ENCODE measurements at places on chromosomes 2 and 18.
A peak's percentile ranks its signal among the peaks of the same experiment; 100 is the strongest.

GRCh38 chr18:32714571-32715148 is 58.2 kb downstream of the KLHL14 start:
- no peak for DNase-seq

DNA sequence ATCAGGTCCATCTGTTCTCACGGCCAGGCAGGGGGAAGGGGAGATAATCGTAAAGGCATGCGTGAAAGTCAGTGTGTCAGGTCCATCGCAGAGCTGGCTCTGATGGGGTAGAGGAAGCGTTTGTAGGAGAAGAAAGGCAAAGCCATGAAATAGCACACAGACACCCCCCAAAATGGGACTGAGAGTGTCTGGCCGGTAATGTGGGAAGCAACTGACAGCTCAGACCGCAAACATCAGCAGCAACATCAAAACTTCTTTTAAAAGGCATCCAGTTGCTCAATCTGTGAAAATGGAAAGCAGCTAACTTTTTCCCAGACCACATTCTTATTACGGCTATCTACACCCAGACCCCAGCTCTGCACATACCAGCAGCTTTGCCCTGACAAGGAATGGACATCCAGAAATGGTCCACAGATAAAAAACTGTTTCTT is 232.6 kb downstream of the EN1 start:
- no peak for DNase-seq

- DNase-seq: no peak
Measured at GRCh38 chr2:1541819-1542475, 128.7 kb downstream of the TPO start.

DNA sequence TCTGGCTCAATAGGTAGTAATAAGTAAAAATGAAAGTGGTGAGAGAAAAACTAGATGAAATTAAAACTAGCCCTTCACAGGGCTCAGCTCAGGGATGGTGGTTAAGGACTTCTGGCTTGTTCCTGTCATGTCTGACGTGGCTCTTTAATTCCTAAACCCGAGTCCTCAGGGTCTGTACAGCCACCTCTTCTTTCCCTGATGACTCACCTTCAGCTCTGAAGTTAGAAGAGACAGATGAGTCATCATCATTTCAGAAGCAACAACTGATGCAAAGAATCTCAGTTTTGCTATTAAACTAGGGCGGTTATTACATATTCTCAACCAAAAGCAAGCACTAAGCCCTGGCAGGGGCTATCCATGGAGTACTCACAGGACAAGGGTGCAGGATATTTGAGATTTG is 24.0 kb upstream of the ITGB6 start:
- DNase-seq: no peak

GRCh38 chr2:162149940-162150339 is 2.1 kb downstream of the GCG start:
- no peak for DNase-seq

DNA sequence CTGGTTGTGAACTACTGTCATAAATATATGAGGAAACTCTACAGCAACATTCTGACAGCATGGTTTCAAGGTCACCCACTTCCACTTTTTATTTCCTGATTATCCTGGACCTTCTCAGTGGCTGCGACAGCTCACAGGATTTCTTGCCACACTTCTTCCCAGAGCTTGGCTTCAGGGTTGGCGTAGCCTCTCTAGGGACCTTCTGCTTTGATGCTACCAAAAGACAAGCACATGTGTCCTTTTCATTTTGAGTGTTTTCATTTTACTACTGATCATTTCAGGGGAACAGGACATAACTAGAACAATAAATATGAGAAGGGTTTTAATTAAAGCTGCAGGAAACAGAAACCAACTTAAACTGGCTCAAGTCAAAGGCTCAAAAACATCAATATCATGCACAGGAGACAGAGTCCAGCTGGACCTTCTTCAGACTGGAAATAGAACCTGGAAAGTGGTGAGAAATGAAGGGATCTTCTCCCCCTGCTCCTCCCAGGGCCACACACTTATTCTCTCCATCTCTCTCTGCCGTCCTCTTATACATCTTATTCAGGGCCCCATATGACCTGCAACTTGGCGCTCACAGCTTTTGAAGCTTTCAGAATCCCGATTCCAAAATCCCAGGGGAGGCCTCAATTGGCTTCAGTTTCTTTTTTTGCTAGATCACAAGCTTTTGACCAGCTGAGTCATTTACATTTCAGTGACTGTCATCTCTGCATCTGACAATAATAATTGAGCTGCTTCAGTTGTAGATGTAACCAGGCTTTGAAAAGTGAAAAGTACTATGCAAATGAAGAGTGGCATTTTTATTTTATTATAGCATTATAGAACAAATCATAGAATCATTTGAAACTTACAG is 9.7 kb downstream of the VIT start:
- DNase-seq: no peak

DNA sequence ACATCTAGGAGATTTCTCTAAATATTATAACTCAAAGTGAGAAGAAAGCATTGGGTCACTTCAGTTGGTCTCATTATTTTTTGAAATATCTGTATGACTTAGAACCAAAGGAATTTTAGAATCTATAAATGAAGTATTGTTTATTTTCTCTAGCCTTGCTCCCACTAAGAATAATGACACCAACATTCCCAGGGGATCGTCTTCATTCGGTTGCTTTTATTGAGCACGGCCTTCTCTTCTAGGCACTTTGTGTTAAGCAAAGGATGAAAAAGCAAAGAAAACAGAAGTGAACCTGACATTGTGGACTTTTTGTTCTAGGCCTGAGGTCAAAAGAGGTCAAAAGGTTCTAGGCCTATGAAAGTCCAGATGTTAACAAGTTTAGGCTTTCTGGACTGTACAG is 231.9 kb downstream of the GALR1 start:
- DNase-seq: no peak

GRCh38 chr18:57660961-57661360 is 39.3 kb upstream of the NARS1 start:
- DNase-seq: no peak

DNA sequence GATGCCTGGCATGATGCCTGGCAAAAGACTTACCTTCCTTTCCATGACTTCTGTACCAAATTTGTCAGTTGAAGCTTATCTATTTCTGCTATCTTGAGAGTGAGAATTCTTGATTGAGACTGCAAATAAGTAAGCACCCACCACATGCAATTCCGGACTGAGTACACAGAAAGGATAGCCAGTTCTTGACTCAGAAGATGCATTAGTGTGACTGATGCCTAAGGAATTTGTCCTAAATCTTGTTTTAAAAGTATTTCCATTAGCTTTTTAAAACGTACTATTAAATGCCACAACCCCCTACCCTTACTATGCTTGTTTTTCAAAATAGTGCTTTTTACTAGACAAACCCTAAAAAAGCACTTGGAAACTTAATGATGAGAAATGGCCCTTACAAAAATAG is 545 bp downstream of the MPP4 start:
- DNase-seq: no peak

DNA sequence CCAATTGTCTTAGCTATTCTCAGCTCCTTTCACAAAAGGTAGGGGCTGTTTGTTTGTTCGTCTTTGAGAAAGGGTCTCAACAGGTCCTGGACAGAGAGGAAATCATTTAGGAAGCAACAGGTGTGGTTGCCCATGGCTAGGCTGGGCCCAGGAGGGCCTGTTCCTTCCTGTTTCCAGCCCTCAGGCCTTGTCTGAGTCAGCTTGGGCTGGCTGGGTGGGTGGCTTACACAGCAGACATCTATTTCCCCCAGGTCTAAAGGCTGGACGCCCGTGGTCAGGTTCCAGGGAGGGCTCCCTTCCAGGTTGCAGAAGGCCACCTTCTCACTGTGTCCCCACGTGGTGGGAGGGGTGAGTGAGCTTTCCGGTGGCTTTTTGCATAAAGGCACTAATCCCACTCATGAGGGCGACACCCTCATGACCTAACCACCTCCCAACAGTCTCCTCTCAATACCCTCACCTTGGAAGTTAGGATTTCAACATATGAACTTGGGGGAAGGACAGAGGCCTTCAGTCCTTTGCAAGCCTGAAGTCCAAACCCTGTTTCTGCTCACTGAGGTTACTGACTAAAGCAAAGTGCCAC is 45.5 kb downstream of the ARHGEF4 start:
- DNase-seq: no peak

- DNase-seq: no peak
Measured at GRCh38 chr2:239295377-239296019, 105.3 kb downstream of the HDAC4 start.

DNA sequence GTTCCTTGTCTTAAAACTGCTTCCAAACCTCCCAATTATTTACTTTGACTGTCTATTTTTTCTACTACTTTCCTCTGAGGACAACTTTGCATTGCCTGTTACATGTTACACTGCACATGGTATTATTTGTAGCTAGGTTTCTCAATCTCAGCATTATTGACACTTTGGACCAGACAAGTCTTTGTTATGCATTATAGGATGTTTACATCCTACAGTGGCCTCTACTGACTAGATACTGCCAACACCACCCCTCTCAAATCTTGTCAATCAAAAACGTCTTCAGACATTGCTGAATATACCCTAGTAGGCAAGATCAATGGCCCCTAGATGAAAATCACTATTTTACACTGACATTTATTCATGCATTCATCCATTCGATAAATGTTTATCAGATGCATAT is 129.6 kb upstream of the DNAJC10 start:
- DNase-seq: no peak

DNA sequence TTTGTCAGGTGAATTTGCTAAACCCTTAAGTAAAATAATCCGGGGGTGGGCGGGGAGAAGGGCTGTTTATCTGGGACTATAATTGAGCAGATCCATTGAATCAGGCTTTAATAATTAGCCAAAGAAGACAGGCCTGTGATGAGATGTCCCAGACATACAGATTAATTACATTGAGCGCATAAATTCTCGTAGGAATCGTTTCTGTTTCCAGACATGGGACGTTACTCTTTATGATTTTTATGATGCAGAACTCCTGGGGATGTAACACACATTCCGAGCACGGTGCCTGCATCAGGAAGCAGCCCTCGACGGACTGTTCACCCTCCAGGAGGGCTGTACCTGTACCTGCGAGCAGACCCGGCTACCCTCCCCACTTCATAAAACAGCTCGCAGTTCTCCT is 88.9 kb downstream of the SMIM21 start:
- DNase-seq: no peak

GRCh38 chr2:227191367-227191766 is 26.9 kb downstream of the COL4A3 start:
- DNase-seq: no peak

- no peak for DNase-seq
Measured at GRCh38 chr2:101116348-101116747, 34.8 kb downstream of the TBC1D8 start.

DNA sequence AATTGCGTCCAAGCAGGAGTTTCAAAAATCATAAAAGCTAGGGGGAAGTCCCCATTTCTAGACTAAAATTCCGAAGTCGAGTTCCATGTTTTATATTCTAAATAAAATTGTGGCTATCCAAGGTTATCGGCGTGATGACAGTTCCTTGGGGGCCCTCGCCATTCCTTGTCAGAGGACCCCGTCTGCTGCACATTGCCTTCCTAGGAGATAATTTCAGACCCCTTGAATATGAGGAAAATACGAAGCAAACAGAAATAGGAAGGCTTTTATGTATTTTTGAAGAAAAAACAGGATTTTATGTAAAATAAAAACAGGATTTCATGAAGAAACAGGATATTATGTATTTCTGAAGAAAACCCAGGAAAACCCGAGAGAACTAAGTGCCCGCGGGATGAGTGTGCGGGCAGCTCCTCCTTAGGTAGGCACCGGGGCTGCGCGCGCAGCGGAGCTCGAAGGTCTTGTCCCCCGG is 465 bp upstream of the PLEKHA3 start:
- DNase-seq: no peak

DNA sequence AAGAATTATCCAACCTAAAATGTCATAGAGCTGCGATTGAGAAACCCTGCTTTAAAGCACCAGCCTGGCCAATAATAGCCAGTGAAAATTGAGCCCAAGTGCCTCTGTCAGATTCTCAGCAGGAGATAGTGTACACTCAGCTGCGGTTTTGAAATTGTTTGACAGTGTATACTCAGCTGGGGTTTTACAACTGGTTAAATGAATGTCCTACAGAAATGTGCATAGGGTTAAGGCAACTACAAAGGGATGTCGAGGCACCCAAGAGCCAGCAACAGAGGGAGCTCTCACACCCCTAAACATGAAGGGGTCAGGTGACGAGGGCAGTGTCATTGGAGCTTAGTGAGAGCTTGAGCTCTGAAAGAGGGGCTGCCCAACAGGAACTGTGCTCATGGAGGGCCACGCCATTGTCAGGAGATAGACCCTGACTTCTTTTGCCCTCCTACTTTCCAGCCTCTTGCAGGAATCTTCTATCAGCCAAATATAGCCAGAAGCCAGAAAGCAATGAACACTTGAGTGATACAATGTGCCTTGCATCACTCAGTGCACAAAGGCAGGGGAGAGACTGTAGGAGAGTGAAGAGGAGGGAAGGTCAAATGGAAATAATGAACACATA is 15.1 kb downstream of the ACTG2 start:
- peak; percentile 33 for DNase-seq

- no peak for DNase-seq
Measured at GRCh38 chr18:78731398-78732032, 248.1 kb upstream of the SALL3 start.

DNA sequence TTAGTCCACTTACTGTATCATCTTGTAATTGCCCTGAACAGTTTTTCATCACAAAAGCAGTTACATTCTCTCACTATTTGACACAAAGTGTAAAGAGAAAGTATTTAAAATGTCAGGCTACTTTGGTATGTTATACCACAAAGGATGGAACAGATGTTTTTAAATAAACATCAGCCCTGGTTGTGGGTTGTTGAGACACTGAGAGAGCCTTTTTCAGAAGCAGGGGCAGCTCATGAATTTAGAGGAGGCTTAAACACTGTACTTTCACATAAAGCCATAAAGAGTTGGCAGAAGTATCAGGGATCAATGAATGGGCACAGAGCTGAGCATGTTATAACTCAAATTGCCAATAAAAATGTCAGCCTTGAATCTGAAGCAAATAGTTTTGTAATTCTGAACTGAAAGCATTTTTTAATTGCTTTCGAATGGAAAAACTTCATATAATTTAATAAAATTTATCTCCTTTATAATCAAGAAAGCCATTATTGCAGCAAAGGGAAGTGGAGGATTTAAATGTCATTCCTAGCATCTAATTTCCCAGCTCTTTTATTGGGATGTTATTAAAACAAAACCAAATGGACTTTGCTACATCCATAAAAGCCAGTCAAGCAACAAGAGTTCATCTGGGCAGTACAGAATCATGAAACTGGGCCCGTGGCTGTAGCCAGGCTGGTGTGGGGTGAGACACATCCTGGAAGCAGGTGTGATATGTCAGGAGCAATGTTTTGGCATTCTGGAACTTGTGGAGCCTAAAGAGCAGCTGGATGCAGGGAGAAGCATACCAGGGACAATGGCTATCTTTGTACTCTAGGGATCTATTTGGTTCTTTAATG is 95.1 kb upstream of the NT5C1B start:
- DNase-seq: no peak

GRCh38 chr2:95551055-95551568 is 40.7 kb upstream of the TRIM43 start:
- DNase-seq: no peak

Measured in activated T-cell treated with anti-CD3 and anti-CD28 coated beads for 1 hour (primary cell).